ENCODE measurements at places on chromosomes 11 and 22.

DNA sequence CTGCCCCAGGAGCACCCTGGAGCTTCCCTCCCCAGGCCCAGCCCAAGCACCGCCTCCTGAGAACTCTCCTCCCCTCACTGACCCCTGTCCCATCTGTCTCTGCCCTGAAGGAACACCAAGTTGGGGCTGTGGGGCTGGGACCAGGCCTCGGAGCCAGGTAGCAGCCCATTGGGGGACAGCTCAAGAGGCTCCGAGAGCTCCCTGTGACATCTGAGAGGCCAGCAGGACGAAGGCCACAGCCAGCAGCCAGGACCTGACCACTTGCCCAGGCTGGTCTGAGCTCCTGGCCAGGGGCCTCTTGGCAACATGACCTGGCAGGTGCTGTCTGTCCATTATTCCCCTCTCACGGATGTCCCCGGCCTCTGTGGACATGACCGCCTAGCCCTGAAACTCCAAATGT, 33.7 kb downstream of the IGF2 start:
- DNase-seq, result no peak

DNA sequence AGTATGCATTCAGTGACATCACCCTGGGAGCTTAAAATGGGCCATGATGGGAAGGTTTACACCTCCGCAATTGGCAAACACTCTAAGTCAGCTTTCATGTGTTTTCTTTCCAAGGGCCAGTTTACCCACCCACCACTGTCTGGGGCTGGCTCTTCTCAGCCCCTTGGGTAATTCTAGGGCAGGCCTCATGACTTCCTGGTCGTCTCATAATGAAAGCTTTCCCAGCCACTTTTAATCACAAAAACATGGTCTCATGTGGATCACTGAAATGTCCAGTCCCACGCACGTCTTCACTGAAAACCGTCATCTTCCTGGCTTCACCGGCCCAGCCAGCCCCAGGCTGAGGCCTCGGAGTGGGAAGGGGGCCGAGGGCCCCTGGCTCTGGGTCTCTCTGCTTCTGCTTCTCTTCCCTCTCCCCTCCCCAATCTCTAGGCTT, 58.5 kb upstream of the ANO1 start:
- DNase-seq, result no peak

DNA sequence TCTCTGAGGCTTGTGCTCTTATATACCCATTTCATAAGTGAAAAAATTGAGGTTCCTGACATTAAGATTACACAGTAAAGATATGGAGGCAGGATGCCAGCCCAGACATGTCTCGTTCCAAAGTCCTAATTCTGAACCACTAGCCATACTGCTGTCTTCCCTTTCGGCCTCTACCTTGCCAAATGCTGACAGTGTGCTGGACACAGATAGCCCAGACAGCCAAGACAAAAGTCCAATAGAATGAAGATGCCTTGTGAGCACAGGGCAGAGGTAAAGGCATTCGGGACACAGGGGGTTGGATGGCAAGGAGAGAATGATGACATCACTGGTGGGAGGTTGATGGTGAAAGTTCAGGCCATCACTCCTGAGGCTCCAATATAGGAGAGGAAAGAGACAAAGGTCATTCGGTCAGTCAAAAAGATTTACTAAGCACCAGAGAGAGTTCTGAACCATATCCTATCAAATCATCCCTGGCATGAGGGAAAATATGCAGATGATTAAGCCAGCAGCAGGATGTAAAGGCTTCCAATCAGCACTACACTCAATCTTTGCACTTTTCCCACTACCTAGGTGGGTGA, 174.0 kb upstream of the MTMR2 start:
- no peak for DNase-seq

DNA sequence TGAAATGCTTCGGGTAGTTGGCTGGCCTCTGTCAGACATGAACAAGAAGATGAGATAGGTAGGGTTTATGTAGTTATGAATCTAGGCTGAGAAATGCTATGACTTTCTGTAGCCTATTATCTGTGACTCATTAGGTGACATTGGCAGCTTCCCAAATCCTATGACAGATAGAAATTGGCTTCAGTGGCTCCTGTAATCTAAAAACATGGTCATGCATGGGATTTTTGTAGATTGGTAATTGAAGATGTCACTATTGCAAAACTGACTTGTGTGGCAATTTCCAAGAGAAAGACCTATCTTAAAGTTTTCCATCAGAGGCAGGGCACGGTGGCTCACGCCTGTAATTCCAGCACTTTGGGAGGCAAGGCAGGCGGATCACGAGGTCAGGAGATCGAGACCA, 29.4 kb upstream of the GRIK4 start:
- no peak for DNase-seq

- no peak for DNase-seq
Observed at GRCh38 chr11:96134602-96135001, 208.4 kb downstream of the MAML2 start.

All from spinal cord (tissue), 10 donors.